ENCODE measurements at places on chromosomes 4 and X.
A peak's percentile ranks its signal among the peaks of the same experiment; 100 is the strongest.

GRCh38 chr4:141713771-141714445 lies 77.5 kb downstream of the IL15 start:
- DNase-seq: peak; percentile 58

DNA sequence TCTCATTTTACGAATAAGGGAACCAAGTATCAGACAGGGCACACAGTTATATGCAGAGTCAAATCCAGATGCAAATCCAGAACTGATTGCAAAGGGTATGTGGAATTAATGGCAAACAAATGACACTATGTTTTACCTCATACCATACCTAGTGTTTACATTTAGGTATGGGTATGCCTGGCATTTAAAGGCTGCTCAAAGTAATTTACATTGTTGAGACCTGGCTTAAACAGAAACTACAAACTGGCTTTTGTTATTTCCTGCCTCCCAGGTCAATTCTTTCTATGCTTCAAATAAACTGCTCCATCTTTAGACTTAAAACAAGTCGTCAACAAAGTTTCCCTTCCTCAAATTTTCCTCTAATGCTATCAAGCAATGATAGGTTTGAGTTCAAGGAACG lies 33.7 kb downstream of the ANKRD17 start:
- DNase-seq: no peak

DNA sequence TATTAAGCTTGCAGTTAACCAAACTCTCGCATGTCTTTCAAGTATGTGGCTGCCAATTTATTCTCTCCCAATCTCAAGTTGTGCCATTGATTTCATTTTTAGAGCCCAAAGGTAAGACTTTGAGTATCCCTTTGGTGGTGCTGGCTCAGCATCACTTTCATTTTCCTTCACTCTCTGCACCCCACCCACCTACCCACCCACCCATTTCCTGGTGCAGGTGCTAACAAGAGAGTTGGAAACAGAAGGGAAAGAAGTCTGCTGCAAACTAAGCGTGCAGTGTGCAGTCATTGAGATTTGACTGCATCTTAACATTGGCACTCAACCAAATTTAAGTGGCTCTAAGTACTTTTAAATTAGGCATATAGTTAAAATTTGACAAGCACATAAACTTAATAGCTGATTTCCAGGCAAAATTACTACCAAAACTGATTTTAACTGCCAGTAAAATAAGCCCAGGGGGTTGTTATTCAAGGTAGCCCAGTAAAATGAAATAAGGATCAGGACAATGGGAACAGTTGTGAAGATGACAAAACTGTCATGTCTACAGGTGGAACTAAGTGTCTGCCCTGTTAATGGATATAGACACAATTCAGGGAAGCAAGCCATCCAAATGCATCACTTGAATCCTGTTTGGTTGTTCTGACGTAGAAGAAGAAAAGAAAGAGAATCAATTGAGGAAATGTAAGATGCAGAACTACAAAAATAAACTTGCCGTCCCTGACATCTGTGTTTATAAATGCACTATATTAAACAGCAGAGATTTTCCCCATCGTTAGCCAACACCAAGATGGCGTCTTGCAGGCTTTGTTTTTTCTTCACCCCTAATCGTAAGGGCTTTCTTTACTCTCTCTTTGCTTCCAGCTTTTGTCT lies 184.2 kb downstream of the KDR start:
- no peak for DNase-seq

DNA sequence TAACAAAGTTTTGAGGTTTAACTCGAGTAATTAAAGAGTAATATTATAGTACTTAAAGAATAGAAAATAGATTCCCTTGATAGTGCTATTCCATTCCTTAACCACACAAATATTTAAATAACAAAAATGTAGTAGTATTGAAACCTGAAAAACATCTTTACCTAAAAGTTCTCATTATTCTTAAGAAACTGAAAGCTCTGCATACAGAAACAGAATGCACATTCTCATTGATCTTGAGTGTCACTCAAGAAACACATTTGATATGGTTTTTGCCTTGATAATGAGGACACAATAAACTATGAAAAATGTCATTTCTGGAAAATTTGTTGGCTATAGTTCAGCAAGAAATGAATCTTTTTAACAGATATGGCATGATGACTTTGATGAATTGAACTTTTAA lies 268.5 kb downstream of the COL25A1 start:
- no peak for DNase-seq

DNA sequence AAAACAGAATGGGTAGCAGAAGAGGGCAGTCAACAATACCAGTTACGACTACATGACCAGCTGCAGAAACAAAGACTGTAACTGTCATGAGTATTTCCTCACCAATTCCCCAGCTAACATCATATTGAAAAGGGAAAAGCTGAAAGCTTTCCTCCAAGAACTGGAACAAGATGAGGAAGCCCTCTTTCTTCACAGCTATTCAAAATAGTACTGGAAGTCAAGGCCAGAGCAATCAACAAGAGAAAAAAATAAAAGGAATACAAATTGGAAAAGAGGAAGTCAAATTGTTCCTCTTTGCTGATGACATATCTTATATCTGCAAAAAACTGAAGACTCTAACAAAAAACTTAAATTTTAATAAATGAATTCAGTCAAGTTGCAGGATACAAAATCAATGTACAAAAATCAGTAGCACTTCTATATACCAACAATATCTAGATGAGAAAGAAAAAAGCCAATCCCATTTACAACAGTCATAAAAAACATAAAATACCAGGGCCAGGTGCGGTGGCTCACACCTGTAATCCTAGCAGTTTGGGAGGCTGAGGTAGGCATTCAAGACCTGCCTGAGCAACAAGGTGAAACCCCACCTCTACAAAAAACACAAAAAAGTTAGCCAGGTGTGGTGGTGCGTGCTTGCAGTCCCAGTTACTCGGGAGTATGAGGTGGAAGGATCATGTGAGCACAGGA lies 125.4 kb downstream of the ATP8A1 start:
- no peak for DNase-seq

DNA sequence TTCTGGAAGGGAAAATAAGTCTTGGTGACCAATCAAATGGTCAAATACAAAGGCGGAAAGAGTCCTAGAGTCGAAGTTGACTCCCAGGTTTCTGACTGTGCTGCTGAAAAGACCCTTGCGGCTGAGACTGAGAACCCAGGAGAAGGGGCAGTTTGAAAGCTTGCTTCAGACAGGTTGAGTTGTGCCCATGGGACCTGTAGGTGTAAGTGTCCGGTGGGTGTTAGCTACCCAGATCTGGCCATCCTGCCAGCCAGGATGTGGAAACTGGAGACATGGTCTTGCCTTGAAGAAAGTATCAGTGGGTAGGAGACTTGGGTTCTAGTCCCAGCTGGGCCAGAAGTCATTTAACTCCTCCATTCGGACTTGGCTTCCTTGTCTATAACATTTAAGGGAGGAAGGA lies 275.2 kb downstream of the EVC2 start:
- DNase-seq: no peak

GRCh38 chr4:55475394-55476243 lies 71.1 kb downstream of the CLOCK start:
- DNase-seq: peak; percentile 66

- DNase-seq: no peak
Observed at GRCh38 chrX:19627533-19627932, 112.2 kb upstream of the MAP3K15 start.

GRCh38 chr4:112830753-112831386 lies 193.9 kb downstream of the LARP7 start:
- DNase-seq: no peak

- no peak for DNase-seq
Observed at GRCh38 chr4:13706716-13707115, 79.2 kb upstream of the BOD1L1 start.

All from HCEC 1CT (cell line).